ENCODE measurements at places on chromosomes 13 and 19.

GRCh38 chr13:37344056-37344455 is 238.6 kb upstream of the CSNK1A1L start:
- DNase-seq: no peak

DNA sequence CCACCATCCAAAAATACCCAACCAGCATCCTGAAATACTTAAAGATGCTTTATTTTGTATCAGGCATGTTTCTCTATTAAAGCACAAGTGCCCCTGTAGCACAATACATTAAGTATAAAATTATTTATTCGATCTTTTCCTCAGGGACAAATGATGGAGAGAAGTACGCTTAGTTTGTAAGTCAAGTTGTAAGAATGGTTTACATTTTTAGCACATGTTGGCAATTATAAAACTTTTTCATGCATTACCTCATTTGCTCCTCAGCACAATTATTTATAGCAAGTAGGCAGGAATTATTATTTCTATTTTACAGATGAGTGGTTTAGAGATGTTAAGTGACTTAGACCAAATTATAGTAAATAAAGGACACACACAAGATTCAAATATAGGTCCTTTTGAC is 232.6 kb upstream of the HTR2A start:
- no peak for DNase-seq

DNA sequence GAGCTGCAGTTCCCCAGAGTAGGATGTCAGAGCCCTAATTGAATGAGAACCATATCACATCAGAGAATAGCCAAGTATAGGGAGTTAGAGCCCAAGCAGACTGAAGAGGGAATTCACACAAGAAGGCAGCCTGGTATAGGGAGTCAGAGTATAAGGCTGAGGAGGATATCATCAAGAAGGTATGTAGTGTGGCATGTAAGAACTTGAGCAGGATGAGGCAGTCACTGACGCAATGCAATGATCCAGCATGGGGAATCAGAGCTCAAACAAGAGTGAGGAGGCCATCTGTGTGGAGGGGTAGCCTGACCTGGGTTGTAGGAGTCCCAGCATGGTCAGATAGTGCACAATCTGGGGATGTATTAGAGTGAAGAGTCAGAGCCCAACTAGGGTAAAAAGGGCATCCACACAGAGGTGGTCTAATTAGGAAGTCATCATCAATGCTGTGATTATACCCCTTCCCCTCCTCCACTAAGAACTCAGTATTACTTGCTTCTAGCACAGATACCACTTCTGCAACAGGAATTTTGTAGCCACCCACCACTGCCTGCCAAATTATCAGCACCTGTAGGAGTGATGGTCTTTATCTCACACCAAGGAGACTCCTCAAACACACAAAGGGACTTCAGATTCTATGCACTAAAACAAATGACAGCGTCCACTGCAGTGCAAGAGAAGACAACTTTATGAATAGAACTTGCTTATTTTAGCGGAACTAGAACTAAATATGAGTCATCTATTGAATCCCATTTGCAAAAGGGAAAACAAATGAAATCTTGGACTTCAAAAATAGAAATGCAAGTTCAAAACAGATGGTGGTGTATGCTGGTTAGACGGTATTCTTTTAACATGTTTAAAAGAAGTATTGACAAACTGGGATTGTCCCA is 107.2 kb downstream of the FNDC3A start:
- no peak for DNase-seq

DNA sequence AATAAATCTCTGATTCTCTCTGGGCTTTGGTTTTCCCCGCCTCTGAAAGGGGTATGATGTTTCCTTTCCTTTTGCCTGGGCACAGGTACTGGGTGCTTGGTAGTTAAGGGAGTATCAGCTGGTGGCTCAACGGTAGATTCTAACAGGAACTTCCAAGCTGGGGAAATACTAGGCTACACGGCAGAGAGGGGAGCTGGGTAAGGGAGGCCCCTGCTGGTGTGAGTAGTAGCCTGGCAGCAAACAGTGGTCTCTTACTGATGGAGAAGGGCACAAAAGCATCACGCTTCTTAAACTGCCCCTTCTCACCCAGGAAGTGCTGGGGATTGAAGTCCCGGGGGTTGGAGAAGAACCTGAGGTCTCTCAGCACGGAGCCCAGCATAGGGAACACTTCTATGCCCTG is 26.9 kb upstream of the CYP2A7 start:
- DNase-seq: no peak

GRCh38 chr13:111537843-111538499 is 217.5 kb downstream of the TEX29 start:
- no peak for DNase-seq

DNA sequence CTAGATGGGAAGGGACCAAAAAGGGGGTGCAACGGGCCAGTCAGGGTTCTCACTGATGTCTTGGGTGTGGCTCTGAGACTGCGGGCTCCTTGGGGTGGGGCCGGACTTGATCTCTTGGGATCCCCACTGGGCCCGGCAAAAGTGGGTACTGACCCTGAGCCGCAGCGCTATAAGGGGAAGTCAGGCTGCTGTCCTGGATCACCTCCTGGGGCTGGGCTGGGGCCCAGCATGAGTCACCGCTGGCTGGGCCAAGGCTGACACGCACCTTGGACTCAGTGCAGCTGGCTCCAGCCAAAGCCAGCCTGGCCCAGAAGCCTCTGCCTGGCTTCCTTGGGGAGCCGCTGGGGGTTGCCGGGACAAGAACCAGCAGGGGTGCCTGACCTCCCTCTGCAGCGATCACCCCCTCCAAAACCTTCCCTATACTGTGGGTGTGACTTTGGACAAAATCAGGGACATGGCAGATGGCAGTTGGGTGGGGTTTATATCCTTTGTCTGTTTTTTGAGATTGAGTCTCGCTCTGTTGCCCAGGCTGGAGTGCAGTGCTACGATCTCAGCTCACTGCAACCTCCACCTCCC is 617 bp upstream of the IQCN start:
- DNase-seq: peak; percentile 90

GRCh38 chr13:73989244-73989843 is 144.9 kb downstream of the KLF12 start:
- DNase-seq: no peak

- DNase-seq: no peak
These were observed 61.6 kb upstream of the MED4 start for GRCh38 chr13:48156466-48156865.

- no peak for DNase-seq
These were observed 49.3 kb upstream of the TUBGCP3 start for GRCh38 chr13:112637017-112637801.

GRCh38 chr19:34325981-34326787 is 38.8 kb upstream of the GPI start:
- no peak for DNase-seq

DNA sequence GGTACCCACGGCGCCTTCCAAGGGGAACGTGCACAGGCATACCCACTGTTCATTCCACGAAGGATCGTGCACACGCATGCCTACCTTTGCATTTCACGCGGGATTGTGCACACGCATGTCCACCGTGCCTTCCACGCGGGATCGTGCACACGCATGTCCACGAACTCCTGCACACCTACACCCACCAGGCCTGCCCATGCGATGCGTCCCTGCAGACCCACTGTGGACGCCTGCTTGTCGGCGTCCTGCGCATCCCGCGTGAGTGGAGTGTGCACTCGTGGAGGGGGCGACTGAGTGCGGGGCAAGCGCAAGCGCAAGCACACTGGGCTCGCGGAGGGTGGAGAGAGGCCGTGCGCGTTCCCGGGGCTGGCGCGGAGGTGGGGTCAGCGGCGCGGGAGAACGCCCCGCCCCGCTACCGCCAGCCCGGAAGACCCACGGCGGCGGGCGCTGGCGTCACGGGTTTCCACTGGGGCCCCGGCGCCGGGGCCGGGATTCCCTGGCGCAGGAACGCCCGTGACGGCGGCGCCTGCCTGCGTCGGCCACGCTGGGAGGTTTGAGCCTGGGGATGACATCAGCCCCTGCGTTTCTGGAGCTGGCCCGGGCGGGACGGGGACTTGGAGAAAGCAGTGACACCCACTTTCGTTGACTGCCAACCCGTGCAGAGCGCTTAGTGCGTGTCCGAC is 18.7 kb downstream of the GADD45B start:
- DNase-seq: peak; percentile 88

DNA sequence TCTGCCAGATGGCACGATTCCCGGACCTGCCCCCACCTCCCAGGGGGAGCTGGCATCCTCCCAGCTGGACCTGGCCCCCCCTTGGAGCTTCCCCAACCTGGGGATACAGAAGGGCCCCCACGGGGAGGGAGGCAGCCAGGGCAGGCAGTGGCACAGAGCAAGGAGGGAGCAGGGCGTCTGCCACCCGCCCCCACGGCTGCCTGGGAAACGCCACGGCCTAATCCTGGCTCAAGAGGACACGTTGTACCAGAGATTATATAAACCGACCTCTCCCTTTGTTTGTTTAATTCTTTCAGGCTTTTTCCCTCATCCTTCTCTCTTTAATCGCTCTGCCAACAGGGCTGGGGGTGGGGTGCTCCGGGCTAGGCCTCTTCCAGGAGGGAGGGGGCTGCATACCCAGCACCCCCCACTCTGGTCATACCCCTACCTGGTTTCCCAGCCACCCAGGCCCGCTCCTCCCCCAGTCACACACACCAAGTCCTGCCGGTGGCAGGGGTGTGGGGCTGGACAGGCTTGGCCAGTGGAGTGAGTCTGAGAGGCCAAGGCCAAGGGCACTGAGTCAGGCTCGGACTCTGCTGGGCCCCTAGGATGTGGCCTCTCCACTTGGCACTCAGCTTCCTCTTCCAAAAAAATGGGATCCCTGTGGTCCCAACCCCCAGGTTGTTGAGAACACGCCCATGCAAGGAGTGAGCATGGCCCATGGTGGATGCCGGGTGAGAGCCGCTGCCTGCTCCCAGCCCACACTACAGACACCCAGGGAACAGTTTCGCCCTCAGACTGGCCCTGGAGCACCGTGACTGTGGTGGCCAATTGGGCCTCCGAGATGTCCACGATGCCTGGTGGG is 29.5 kb upstream of the NFIC start:
- peak; percentile 85 for DNase-seq

DNA sequence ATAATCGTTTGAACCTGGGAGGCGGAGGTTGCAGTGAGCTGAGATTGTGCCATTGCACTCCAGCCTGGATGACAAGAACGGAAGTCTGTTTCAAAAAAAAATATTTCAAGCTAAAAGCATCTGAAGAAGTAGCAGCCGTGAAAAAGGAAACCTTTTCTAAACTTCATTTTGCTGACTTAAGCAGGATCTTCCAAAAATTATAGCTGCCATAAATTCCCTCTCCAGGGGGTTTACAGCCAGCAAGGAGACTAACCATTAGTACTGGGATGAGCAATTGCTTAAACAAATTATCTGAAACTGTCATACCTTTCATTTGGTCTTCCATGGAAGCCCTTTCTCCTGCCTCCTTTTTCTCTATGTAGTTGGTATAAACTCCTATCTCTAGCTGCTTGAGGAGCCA is 69.9 kb upstream of the TSC22D1 start:
- no peak for DNase-seq

DNA sequence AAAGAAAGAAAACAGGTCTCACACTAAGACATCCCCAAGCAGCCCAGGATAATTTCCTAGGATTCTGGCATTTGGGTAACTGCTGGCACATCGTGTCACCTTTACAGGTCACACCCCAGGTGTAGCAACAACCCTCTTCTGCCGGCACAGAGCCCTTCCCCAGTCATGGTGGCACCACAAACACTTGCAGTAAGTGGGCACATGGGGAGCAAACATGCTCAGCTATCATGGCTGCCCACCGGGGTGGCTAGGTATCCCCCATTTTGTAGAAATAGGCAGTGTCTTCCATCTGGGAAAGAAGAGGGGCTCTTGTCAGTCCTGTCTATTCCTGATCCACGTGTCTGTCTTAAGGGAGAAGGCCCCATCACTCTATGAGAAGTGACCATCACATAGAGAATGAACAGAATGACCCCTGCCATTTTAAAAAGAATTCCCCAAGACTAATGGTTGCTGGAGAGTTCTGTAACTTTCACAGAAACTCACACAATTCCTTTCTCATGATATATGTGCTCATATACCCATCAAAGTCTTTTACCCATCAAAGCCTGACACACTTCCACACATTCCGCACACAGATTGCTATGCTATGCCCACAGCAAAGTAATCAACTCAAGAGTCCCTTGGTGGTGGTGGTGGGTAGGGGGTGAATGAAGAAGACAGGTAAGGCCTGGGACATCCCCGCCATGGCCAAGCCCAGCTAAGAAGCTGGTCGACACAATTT is 33.3 kb downstream of the BRD4 start:
- DNase-seq: no peak

All from psoas muscle (tissue), 8 donors.